Muscle of leg (tissue), 16 donors: ENCODE measurements at places on chromosomes 2 and 18.

DNA sequence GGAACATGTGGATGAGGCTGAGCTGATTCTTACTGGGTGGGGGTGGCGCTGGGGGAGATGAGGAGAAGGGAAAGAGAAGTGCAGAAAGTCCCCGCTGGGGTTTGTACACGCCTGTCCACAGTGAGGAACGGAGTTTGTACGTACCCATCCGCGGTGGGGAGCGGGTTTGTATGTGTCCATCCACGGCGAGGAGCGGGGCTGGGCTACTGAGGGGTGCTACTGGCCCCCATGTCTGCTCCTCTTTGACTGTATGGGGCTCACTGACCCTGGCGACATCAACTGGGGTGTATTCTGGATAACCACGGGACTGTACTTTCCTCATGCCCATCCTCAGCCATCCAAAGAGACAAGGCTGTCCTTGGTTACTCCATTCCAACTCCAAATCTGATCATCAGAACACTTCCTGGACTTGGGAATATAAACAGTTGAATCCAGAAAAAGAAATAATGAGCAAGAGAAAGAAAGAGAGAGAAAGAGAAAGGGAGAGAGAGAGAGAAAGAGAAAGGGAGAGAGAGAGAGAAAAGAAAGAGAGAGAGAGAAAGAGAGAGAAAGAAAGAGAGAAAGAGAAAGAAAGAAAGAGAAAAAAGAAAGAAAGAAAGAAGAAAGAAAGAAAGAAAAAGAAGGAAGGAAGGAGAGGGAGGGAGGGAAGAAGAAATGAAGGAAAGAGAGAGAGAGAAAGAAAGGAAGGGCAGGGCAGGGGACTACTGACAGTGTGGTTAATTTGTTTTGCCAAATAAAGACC, 21.0 kb downstream of the MAL start:
- DNase-seq: no peak
- peaks cover 8% of the 10 kb centered on the region for H3K27me3 ChIP-seq
- no peak overlapping the region for H3K4me3 ChIP-seq

DNA sequence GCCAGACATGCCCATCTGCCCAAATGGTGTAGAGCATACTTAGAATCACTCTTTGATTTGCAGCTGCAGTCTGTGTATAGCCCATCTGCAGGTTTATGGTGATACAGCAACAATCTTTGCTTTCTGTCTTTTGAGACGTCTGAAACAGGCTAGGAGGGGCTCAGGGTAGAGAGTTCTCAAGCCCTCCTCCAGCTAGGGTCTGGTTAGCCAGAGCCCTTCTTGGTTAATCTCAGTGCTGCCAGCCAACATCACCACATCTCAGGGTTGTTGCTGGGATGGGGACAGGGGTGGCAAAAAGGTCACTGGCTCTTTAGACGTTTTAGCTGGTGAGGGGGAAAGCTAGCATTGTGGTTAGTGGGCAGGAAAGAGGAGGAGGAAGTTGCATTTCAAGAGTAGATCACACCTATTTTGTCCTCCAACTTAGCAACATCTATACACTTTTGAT, 136.6 kb upstream of the ACAA2 start:
- H3K4me3 ChIP-seq: no peak overlapping the region
- H3K36me3 ChIP-seq: no peaks in the 10 kb centered on the region
- DNase-seq: no peak
- no peak overlapping the region for H3K27ac ChIP-seq
- no peaks in the 10 kb centered on the region for H3K4me1 ChIP-seq
- peaks cover 9% of the 10 kb centered on the region for H3K27me3 ChIP-seq

GRCh38 chr2:51490576-51491234, 458.8 kb upstream of the NRXN1 start:
- no peak for DNase-seq
- H3K27me3 ChIP-seq: no peaks in the 10 kb centered on the region
- no peaks in the 10 kb centered on the region for H3K36me3 ChIP-seq

- no peaks in the 10 kb centered on the region for H3K36me3 ChIP-seq
- H3K4me1 ChIP-seq: peaks cover 15% of the 10 kb centered on the region
- H3K27me3 ChIP-seq: peaks cover 17% of the 10 kb centered on the region
- no peak overlapping the region for H3K4me3 ChIP-seq
- H3K27ac ChIP-seq: peak overlapping the region; percentile 65
These were observed 1.7 kb downstream of the MAPRE3 start for GRCh38 chr2:26971911-26972786.

DNA sequence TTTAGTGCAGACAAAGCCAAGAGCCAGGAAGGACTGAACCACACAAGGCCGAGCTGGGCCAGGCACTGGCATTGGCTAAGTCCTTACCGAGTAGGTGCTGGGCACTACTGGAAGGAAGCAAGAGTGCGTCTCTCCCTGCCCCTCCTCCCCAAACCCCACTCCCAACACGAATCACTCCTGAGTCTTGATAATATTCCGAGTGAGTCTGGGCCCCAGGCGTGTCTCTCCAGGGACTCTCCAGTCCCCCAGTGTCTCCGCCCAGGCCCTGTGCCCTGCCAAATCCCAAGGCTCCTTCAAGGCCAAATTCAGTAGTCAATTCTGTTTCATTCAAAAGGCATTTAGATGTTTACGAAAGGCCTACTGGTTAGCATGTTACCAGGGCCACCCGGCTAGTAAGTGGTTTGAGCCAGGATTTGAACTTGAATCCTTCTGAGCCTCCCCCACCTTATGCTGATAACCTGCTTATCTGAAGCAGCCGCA, 82.8 kb downstream of the GLI2 start:
- H3K36me3 ChIP-seq: no peaks in the 10 kb centered on the region
- no peak overlapping the region for H3K4me3 ChIP-seq
- H3K4me1 ChIP-seq: peaks cover 46% of the 10 kb centered on the region
- H3K27me3 ChIP-seq: peaks cover 4% of the 10 kb centered on the region
- H3K27ac ChIP-seq: no peak overlapping the region
- DNase-seq: no peak

DNA sequence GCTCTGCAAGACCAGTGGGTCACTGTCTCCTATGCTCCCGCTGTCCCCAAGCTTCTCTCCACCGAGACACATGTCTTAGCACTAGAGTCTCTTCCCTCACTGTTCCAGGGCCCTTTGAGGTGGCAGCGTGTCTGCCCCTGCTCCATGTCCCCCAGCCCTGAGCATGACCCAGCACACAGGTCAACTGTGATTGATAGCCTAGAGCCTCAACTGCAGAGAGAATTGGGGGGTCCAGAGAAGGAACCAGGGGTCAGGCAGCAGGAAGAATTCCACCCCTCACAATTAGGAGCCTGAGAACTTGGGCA, 54.6 kb upstream of the ODC1 start:
- no peaks in the 10 kb centered on the region for H3K36me3 ChIP-seq
- DNase-seq: no peak
- H3K27ac ChIP-seq: no peak overlapping the region
- H3K4me3 ChIP-seq: no peak overlapping the region
- H3K4me1 ChIP-seq: peaks cover 30% of the 10 kb centered on the region
- peaks cover 1% of the 10 kb centered on the region for H3K27me3 ChIP-seq

DNA sequence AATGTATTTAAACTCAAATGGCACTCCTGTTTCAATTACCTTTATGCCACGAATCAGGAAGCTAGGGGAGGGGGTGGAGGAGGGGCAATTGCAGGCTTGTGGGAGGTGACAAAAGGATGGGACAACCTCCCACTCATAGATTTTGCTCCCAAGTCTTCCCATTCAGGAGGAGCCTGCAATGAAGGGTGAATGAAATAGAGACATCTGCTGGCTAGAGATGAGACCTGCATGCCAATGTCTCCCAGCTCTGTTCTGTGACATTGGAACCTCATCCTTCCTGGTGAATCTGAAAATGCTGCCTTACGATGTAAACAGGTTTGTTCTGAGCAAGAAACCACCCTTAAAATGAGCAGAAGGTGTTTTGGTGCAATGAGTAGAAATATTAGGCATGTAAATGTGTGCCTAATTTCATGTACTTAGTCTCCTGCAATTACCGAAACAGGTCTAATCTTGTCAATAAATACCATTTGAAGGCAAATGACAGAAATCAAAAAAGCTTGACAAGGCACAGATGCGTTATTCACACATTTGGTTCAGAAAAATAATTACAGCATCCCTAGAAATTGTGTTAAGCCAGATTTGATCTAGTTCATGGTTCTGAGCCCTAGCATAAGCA, 2.7 kb upstream of the PID1 start:
- H3K27ac ChIP-seq: peak overlapping the region; percentile 4
- H3K36me3 ChIP-seq: no peaks in the 10 kb centered on the region
- DNase-seq: peak; percentile 94
- H3K4me3 ChIP-seq: peak overlapping the region; percentile 18
- peaks cover 6% of the 10 kb centered on the region for H3K4me1 ChIP-seq

- no peak overlapping the region for H3K4me3 ChIP-seq
- no peaks in the 10 kb centered on the region for H3K4me1 ChIP-seq
- no peak overlapping the region for H3K27ac ChIP-seq
- no peak for DNase-seq
- peaks cover 5% of the 10 kb centered on the region for H3K27me3 ChIP-seq
These were observed 69.9 kb downstream of the INPP5D start for GRCh38 chr2:233130024-233130423.

DNA sequence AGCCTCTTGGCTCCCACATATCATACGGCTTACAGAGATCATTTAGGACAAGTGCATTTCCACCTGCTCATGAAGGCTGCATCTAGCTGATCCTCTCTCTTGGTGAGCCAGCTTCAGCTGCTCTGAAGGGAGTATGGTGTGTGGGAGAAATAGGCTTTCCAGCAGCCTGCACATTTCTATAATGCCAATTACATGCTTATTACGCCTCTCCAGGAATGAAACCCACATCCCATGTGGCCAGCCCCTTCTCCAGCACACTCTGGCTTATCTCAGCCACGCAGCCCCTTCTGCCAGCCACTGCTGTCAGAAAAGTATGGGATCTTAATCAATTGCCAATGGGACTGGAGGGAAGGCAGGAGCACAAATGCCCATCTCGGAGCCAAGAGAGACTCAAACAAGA, 117.5 kb downstream of the GALNT14 start:
- H3K4me3 ChIP-seq: no peak overlapping the region
- DNase-seq: no peak
- peaks cover 17% of the 10 kb centered on the region for H3K4me1 ChIP-seq
- H3K36me3 ChIP-seq: no peaks in the 10 kb centered on the region

- peaks cover 2% of the 10 kb centered on the region for H3K27me3 ChIP-seq
- no peak overlapping the region for H3K27ac ChIP-seq
- no peaks in the 10 kb centered on the region for H3K36me3 ChIP-seq
- H3K4me1 ChIP-seq: no peaks in the 10 kb centered on the region
- DNase-seq: no peak
These were observed 94.1 kb upstream of the RFX8 start for GRCh38 chr2:101568969-101569368.

DNA sequence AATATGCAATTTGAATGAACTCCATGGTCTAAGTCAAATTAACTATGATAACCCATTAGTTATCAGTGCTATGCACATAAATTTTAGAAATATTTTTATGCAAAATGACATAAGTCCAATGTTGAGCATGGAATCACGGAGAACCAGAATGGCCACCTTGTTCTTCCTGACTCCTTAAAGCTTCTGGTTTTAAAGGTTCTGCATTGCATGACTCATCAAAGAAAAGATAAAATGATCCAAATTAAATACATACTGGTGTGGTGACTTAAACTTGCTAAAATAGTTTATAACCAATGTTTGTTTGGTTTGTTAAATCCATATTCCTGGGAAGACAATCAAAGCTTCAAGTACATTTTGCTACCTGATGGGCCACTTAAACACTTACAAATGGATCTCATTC, 1146.9 kb upstream of the NRXN1 start:
- H3K4me3 ChIP-seq: no peak overlapping the region
- H3K27ac ChIP-seq: no peak overlapping the region
- H3K27me3 ChIP-seq: no peaks in the 10 kb centered on the region
- no peak for DNase-seq
- H3K36me3 ChIP-seq: no peaks in the 10 kb centered on the region
- H3K4me1 ChIP-seq: no peaks in the 10 kb centered on the region

- no peak overlapping the region for H3K27ac ChIP-seq
- no peaks in the 10 kb centered on the region for H3K27me3 ChIP-seq
- H3K4me3 ChIP-seq: no peak overlapping the region
- peaks cover 12% of the 10 kb centered on the region for H3K36me3 ChIP-seq
- DNase-seq: no peak
- no peaks in the 10 kb centered on the region for H3K4me1 ChIP-seq
These were observed 84.3 kb downstream of the FEZ2 start for GRCh38 chr2:36513661-36514060.

- no peak for DNase-seq
- H3K4me3 ChIP-seq: no peak overlapping the region
- no peak overlapping the region for H3K27ac ChIP-seq
- H3K4me1 ChIP-seq: peaks cover 9% of the 10 kb centered on the region
These were observed 915 bp downstream of the CROCC2 start for GRCh38 chr2:240906911-240907590.

- H3K36me3 ChIP-seq: no peaks in the 10 kb centered on the region
- no peak overlapping the region for H3K27ac ChIP-seq
- H3K27me3 ChIP-seq: no peaks in the 10 kb centered on the region
- H3K4me3 ChIP-seq: no peak overlapping the region
- H3K4me1 ChIP-seq: peaks cover 3% of the 10 kb centered on the region
These were observed 150.1 kb upstream of the CCDC150 start for GRCh38 chr2:196489371-196489770.

DNA sequence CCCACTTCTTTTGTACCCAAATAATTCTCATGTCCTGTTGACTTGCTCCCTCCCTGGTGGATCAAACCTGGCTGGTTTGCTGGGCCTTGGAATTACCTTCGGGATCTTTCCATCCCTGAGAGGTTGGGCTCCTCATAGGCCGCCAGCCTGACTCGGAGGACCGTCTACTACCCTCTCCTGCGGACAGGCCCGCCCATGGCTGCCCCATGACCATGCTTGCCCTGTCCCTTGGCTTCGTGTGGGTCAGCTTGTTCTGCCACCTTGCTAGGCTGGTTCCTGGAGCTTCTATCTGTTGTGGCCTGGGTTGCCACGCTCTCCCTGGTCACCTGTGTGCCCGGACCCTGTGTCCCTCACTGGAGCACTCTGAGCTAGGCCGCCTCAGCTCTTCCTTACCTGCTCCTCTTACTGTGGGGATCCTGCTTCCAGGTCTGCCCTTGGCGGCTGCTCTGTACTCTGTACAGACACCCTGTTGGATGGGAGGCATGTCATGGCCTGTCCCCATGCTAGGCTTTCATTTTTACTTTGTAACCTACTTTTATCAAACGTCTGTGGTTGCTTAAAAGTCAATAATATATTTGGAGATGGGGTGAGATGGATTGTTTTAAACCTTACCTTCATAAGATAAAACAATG, 29.7 kb upstream of the FHL2 start:
- no peak overlapping the region for H3K4me3 ChIP-seq
- H3K4me1 ChIP-seq: peaks cover 10% of the 10 kb centered on the region
- H3K36me3 ChIP-seq: no peaks in the 10 kb centered on the region
- peaks cover 3% of the 10 kb centered on the region for H3K27me3 ChIP-seq
- DNase-seq: no peak

DNA sequence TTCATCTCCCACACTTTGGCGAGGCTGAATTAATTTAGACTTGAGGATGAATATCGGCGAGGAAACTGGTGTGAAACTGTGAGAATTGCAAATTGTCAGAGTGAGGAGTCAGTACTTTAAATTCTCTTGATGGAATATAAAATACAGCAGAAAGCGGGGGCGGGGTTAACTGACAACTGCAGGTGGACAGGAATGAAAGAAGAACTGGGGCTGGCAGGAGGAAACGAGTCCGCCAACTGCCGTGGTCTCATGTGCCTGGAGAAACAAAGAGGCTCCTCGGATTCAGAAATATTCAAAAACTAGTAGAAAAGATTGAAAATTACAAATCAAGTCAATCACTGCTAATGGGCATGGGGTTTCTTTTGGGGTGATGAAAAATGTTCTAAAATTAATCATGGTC, 44.3 kb downstream of the MOGAT1 start:
- DNase-seq: peak; percentile 58
- peaks cover 14% of the 10 kb centered on the region for H3K4me1 ChIP-seq
- peak overlapping the region; percentile 38 for H3K27ac ChIP-seq

- H3K36me3 ChIP-seq: no peaks in the 10 kb centered on the region
- no peaks in the 10 kb centered on the region for H3K4me1 ChIP-seq
- H3K27me3 ChIP-seq: no peaks in the 10 kb centered on the region
- no peak overlapping the region for H3K4me3 ChIP-seq
- no peak overlapping the region for H3K27ac ChIP-seq
- DNase-seq: no peak
These were observed 593.1 kb upstream of the NRXN1 start for GRCh38 chr2:51624995-51625394.
